ENCODE measurements at places on chromosomes 2 and 18.
A peak's percentile ranks its signal among the peaks of the same experiment; 100 is the strongest.

- DNase-seq, result peak; percentile 66
Observed at GRCh38 chr2:72137498-72138010, 10.1 kb downstream of the CYP26B1 start.

DNA sequence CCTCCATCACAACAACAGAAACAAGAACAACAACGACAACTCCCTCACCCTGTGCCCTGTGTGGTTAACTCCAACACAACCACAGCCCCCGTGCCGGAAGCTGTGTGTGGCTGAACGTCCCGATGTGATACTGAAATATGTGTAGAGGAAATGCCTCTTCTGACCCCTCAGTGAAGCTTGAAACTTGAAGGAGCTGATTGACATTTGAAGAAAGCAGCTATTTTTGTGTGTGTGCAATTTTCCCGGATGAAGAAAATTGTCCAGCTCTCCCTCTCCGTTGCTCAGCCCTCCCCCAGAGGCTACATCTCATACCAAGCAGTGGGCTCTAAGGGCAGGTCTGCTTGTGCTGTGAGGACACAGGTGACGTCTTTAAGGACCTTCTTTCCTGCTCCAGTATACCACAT lies 173.8 kb downstream of the ICOS start:
- peak; percentile 90 for DNase-seq

DNA sequence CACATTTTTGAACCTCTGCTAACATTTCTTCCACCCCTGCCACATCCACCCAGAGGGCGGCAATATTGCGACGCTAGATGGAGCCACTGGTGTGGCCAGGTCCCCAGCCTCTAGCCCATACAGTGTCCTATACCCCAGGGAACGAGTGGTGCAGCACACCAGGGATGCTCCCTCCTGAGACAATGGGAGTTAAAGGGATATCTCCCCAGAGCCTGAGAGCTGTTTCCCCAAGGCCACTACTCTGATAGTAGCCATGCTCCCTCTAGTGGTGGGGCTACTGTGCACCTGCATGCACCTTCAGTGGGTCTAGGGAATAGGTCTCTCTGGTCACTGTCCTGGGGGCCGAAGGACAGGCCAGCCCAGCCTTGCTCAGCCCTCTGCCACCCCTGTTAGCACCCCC lies 336.4 kb upstream of the FSHR start:
- peak; percentile 27 for DNase-seq

GRCh38 chr18:56575819-56576663 lies 62.4 kb downstream of the TXNL1 start:
- peak; percentile 33 for DNase-seq
